ENCODE measurements at places on chromosomes 16 and 17.

DNA sequence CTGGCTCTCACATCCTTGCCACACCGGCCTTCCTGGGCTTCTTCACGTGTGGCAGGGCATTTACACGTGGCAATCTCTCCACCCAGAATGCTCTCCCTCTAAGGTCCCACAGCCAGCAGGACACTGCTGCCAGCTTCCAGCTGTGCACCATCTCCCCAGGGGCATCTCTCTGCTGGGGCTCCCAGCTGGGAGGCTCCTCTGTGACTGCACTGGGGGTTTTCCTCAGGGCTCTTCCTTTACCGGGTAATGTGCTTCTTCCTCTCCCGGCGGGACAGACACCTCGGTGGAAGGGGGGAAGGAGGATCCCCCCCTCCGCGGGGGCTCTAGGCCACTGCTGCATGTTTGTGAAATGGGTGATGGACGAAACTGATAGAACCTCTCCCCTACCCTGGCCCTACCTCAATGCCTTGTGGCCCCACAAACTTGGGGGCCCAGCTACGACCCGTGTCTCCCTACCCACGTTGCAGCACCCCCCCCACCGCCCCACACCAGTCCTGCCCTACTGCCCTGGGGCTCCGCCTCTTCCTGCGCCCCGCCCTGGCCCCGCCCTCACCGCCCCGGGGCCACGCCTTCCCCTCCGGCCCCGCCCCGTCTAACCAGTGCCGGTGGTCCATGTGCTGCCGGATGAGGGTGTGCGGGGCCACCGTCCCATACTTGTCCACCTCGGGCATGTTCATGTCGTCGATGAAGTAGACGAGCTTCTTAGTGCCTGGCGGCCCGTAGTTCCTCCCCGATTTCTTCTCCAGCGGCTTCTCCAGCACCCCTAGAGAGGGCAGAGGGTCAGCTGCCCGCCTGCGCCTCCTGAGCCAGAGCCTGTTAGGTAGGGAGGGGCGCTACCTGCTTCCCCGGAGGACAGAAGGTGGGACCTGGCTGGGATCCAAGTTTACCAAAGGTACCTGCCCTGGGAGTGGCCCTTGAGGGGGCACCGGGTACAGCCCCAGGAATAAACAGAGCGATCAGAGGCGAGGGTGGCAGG is 92.6 kb downstream of the DNAH17 start:
- peak; percentile 76 for DNase-seq

DNA sequence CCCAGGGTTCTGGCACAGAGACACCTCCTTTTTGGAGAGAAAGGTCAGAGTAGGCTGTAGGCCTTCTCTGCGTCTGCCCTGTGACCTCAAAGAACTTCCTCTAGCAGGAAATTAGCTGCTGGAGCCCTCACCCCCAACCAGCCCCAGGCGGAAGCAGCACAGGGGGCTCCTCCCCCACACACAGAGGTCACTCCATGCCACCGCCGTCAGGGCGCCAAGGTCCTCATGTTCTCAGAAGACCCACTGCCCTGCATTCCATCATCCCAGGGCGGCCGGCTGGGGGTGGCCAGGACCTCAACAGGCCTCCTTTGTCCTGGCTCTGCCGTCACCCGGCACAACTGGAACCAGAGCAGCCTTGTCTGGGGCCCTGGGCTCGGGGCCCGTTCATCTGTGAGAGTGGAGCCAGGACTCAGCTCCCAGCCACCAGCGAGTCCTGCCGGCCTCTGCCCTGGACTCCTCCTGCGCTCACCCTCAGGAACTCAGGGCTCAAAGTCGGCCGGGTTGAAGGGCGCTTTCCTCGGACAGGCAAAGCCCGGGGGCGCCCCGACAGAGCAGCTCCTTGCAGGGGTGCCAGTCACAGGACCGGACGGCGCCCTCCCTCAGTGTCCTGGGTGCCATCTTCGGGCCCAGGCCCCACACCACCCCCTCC is 1.2 kb downstream of the TMC6 start:
- DNase-seq = peak; percentile 36

GRCh38 chr17:55200904-55201303 is 63.9 kb upstream of the HLF start:
- DNase-seq = no peak

- no peak for DNase-seq
These were observed 110.8 kb downstream of the C16orf78 start for GRCh38 chr16:49484451-49484849.

DNA sequence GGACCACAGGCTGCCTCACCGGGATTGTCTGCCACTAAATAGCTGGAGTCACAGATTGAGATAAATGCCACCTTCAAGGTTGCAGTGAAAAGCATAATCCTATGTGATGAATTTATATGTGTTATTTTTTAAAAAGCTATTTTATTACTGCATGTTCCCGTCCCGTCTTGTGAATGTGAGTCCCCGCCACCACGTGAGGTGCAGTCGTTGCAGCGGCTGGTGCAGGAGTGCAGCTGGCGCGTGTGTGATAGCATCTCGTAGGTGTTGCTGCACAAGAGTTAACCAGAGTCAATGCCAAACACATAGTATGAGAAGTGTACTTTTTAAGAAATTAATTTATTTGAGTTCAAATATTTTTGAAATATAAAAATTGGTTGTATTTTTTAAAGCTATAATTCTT is 12.5 kb downstream of the SMCR8 start:
- DNase-seq = no peak

GRCh38 chr16:82643136-82643535 is 16.4 kb downstream of the CDH13 start:
- DNase-seq = no peak

DNA sequence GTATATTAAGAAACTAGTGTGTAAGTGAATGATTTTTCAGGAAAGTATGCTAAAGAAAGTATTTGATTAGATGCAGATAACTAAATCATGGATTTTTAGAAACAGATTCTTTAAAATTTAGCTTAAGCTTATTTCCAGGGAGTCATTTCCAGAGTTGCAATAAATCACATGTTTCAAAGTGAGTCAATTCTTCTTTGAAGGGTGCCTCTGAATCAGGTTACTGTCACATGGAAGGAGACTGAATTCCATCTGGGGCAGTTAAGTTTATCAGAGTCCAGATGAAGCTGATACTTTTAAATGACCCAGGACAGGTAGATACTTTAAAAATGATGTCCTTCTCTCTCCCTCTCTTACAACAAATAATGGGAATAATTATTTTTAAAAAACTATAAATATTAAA is 5.0 kb downstream of the MFSD11 start:
- DNase-seq = no peak

- DNase-seq = no peak
These were observed 4.4 kb upstream of the CARHSP1 start for GRCh38 chr16:8872967-8873865.

- no peak for DNase-seq
These were observed 111.6 kb downstream of the SHISA9 start for GRCh38 chr16:13013043-13013442.

GRCh38 chr16:14104066-14104465 is 32.9 kb downstream of the MRTFB start:
- no peak for DNase-seq

GRCh38 chr16:1919327-1919998 is 1.2 kb upstream of the HS3ST6 start:
- DNase-seq = no peak

DNA sequence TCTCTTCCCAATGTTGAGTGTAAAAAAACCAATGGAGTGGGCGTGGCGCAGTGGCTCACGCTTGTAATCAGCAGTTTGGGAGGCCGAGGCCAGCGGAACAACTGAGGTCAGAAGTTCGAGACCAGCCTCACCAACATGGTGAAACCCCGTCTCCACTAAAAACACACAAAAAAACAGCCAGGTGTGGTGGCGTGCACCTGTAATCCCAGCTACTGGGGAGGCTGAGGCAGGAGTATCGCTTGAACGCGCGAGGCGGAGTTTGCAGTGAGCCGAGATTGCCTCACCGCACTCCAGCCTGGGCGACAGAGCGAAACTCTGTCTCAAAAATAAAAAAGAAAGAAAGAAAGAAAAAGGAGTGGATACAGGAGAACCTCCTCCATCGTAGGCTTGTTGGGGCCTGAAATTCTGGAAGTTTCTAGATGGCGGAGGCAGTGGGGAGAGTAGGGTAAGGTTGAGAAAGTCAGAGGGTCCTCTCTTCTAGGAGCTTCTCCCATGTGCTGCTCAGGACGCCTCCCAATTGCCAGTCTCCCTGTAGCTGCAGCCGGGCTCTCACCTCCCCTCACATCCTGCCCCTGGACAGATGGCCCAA is 709 bp upstream of the ZNF764 start:
- DNase-seq = no peak

GRCh38 chr17:17783825-17784656 is 52.7 kb downstream of the SREBF1 start:
- DNase-seq = peak; percentile 36

- DNase-seq = no peak
These were observed 58.4 kb downstream of the RBFOX3 start for GRCh38 chr17:79552405-79552804.

DNA sequence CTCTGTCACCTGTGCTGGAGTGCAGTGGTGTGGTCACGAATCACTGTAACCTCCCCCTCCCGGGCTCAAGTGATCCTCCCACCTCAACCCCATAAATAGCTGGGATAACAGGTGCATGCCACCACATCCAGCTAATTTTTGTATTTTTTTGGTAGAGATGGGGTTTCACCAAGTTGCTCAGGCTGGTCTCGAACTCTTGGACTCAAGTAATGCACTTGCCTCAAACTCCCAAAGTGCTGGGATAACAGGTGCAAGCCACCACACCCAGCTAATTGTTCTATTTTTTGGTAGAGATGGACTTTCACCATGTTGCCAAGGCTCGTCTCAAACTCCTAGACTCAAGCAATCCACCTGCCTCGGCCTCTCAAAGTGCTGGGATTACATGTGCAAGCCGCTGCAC is 86.5 kb downstream of the STH start:
- DNase-seq = no peak

DNA sequence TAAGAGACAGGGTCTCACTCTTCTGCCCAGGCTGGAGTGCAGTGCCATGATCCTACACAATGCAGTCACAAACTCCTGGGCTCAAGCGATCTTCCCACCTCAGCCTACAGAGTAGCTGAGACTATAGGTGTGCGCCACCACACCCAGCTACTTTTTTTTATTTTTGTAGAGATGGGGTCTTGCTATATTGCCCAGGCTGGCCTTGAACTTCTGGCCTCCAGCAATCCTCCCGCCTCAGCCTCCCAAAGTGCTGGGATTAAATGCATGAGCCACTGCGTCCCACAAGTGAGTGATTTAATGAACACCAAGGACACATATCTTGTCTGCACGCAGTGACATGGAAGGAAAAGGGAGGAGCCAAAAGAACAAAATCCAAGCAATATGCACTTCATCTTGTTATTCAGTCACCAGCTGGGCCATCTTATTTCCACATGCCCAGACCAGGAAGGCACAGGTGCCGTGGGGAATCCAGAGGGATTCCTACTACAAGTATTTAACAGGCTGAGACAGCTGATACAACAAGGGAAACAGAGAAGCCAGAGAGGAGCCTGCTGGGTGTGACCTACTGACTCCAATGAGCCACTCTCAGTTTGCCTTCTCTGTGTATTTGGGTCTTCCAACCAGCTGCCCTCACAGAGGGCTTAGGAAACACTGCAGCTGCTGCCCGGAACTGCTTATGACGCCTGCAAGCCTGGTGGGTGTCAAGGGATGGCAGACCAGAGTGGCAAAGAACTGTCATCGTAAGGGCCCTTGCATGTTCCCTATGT is 17.0 kb downstream of the LSM12 start:
- no peak for DNase-seq

GRCh38 chr17:65664266-65664665 is 102.8 kb upstream of the AXIN2 start:
- no peak for DNase-seq

GRCh38 chr17:80457236-80457856 is 19.1 kb downstream of the NPTX1 start:
- DNase-seq = peak; percentile 59

DNA sequence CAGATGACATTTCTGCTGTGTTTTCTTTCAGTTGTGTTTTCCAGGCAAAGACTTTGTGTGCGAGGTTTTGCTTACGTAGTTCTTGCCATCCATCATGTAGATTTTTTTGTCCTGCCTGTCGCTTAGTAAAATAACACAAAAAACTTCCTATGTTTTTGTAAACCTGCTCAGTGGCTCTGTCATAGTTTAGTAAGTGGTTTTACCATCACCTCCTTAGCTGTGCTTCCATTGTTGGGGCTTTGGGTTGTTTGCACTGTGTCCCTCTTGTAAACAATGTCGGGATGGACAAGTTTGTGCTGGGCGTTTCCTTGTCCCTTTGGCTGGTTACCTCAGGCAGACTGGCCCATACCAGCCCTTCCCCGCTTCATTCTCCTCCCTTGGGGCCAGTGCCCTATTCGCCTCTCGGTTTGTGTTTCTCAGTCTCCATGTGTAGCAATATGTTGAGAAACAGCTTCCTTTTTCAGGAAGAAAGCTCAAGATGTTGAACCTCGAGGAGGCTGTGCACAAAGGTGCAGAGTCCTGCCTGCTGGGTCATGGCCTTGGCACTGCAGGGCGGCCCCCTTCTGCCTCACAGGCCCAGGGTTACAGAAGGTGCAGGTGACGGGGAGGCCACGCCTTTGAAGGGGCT is 74.6 kb downstream of the KSR1 start:
- no peak for DNase-seq

GRCh38 chr17:81044764-81045589 is 10.0 kb downstream of the BAIAP2 start:
- peak; percentile 91 for DNase-seq

DNA sequence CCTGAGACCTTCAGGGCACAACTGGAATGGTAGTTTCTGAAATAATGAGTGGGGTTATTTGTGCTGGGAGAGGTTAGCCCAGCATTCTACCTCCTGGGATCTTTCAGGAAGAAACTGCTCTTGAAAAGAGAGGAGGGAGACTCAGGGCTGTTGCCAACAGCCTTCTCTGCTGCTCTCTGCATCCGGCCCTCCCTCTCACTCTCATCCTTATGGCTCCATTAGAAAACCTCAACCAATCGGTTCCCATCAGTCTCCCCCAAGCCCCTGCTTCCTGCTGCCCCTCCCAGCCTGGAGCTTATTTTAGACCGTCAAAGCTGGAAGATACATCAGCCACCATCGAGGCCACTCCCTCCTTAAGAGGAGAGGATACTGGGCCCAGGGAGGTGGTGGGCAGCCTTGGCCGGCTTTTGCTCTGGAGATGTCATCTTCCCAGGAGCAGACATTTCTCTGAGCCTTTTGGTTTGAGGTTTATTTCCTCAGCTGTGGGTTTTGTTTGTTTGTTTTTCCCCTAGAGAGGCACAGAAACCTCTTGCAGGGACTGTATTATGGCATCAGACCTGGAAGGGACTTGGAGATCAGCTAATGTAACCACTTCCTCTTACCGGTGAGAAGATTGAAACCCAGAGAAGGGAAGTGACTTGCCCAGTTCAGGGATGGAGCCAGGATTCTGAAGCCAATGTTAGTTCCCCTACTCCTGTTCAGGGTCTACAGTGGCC is 2.7 kb downstream of the MPRIP start:
- peak; percentile 63 for DNase-seq

DNA sequence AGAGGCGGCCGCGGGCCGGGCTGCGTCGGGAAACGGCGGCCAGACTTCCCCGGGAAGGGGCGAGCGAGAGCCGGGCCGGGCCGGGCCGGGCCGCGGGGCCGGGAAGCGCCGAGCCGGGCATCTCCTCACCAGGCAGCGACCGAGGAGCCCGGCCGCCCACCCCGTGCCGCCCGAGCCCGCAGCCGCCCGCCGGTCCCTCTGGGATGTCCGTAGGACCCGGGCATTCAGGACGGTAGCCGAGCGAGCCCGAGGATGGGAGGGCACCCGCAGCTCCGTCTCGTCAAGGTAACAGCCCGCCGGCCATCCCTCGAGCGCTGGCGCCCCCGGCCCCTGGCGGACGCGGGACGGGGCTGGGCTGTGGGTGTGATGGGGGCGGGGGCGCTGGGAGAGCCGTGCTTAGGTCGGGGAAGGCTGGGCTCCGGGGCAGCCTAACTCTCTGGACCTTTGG is at the start of gene CRHR1:
Gene CRHR1, plus strand, starts transcription at position 28 of the 448 bp plus-strand sequence. Its CDS starts 225 bp downstream, at position 253.
- no peak for DNase-seq

GRCh38 chr16:55248494-55248893 is 75.5 kb upstream of the IRX6 start:
- DNase-seq = no peak

Data from SW480 (cell line).